Muscle of back (tissue), 13 donors: ENCODE measurements at places on chromosomes 5 and 9.
A peak's percentile ranks its signal among the peaks of the same experiment; 100 is the strongest.

DNA sequence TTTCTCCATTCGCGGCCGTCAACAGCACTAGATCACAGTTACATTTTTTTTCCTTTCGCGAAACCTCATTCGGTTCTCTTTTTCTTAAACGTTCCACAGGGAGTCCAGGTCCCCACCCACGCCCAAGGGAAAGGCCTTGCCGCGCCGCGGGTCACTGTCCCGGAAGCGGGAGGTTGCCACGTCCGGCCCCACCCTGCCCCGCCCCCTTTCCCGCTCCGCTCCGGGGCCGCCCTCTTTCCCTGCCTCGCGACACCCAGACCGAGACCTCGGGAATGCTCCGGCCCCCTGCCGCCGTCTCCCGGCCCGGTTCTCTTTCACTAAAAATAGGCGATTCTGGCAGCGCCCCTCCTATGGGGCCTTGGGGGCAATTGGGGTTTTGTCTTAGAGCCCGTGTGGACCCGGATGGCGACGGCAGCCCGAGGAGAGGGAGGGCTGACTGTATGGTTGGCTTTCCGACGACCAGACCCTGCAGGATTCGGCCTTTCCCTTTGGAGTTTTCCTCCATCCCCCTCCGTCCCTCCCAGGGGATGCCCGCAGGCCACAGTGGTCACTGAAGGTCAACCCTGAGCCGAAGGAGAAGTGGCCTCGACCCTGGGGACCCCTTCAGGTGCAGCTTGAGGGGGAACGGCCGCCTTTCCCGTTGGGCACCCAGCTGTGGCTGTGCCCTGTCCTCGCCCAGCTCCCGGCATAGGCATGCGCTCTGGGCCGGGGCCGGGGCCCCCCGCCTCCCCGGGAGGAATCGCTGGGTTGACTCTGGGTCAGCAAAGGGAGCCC is 2.8 kb upstream of the RACK1 start:
- DNase-seq = peak; percentile 93

- no peak for DNase-seq
These were observed 154.6 kb downstream of the FSTL4 start for GRCh38 chr5:133457439-133458355.

- DNase-seq = no peak
These were observed 75.1 kb downstream of the BASP1 start for GRCh38 chr5:17292434-17293015.

DNA sequence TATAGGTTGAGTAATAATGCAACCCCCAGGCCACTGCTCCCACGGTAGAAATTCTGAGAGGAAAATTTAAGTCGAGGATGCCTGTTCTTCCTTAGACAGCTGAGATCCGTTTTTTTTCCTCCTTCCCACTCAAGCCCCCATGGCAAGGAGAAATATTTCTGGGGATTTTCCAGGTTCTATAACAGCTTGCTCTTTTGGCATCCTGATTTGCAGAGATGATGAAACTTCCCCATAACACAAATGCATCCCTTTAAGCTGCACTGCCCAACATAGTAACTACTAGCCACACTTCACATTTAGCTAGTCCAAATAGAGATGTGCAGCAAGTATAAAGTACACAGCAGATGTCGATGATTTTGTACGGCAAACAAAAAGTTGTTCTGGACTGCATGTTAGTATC is 32.5 kb upstream of the GNA14 start:
- no peak for DNase-seq

GRCh38 chr5:166725593-166725992 is 1565.9 kb upstream of the WWC1 start:
- DNase-seq = no peak

DNA sequence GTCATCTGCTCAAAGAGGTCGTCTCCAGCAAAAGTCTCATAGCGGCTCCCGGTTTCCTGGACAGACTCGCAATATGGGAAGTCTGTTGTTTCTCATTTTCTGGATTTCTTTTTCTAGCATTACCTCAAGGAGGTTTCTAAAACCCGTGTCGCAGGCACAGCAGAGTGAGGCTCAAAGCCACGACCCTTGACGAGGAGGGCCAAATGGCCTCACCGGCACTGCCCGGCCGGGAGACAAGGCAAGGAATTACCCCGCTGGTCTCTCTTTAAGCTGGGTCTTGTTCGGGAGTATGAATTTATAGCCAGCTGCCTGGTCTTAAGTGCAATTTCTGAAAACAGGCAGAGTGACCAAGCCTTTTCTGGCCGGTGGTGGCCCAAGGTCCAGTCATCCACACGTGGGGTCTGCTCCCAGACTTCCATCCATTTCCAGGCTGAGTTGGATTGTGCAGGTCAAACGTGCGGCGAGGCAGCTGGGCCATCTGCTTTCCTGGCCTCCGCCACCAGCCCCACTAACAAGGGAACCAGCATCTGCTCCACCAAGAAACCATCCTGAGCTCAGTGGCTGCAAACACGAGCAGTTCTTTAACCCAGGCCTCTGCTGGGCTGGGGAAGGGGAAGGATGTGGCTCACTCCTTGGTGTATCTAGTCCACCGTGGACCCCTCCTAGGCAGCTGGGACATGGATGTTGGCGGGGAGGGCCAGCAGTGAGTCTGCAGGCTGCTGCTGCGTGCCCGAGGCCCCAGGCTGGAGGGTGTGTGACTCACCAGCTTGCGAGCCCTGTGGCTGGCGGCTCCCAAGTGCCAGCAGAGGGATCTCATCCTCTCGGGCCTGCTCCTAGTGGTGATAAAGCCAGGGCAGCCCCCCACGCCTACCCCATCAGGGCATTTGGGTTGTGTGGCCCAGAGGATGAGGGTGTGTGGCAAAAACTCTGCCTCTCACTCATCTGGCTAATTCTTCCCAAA is 55.6 kb upstream of the COL5A1 start:
- no peak for DNase-seq

GRCh38 chr9:127847178-127847510 is 7.3 kb downstream of the ENG start:
- DNase-seq = no peak

- DNase-seq = no peak
These were observed 61.9 kb downstream of the IRX1 start for GRCh38 chr5:3657364-3658022.

- DNase-seq = no peak
These were observed 48.2 kb downstream of the DBH start for GRCh38 chr9:133684121-133684935.

- DNase-seq = no peak
These were observed 45.5 kb downstream of the SLC6A3 start for GRCh38 chr5:1399737-1400136.

- DNase-seq = no peak
These were observed 39.5 kb downstream of the PRKACG start for GRCh38 chr9:68974431-68974830.
